ENCODE measurements at places on chromosomes 1 and 21.

GRCh38 chr1:41241354-41241748 lies 755 bp downstream of the SCMH1 start:
- DNase-seq, result no peak

- DNase-seq, result no peak
Observed at GRCh38 chr1:241844593-241844992, 3.4 kb upstream of the EXO1 start.

GRCh38 chr1:201665036-201665435 lies 126.1 kb downstream of the NAV1 start:
- no peak for DNase-seq

GRCh38 chr1:33137800-33138199 lies 44.0 kb downstream of the TRIM62 start:
- DNase-seq, result no peak

GRCh38 chr1:37840711-37841110 lies 18.7 kb downstream of the MTF1 start:
- DNase-seq, result no peak

All from pulmonary artery endothelial cell (primary cell).